Fibroblast of skin of back (primary cell): ENCODE measurements at places on chromosomes 11 and 22.

DNA sequence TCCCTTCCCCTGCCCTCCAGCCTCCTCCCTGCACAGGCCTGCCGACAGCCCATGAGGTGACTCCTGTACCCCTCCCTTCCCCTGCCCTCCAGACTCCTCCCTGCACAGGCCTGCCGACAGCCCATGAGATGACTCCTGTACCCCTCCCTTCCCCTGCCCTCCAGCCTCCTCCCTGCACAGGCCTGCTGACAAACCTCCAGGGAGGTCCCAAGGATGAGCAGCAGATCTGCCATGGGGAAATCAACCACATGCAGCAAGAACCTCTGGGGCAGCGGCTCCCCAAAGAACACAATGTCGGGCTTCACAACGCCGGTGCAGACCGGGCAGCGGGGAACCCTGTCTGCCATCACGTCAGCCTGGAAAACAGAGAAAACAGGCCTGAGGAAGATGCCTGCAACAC, 12.3 kb downstream of the SIRT3 start:
- no peak for DNase-seq

GRCh38 chr11:45812581-45813548, 7.9 kb downstream of the SLC35C1 start:
- no peak for DNase-seq

GRCh38 chr11:27013781-27014361, 20.0 kb downstream of the FIBIN start:
- DNase-seq, result peak; percentile 51

GRCh38 chr11:88098289-88098688, 77.0 kb downstream of the RAB38 start:
- no peak for DNase-seq

DNA sequence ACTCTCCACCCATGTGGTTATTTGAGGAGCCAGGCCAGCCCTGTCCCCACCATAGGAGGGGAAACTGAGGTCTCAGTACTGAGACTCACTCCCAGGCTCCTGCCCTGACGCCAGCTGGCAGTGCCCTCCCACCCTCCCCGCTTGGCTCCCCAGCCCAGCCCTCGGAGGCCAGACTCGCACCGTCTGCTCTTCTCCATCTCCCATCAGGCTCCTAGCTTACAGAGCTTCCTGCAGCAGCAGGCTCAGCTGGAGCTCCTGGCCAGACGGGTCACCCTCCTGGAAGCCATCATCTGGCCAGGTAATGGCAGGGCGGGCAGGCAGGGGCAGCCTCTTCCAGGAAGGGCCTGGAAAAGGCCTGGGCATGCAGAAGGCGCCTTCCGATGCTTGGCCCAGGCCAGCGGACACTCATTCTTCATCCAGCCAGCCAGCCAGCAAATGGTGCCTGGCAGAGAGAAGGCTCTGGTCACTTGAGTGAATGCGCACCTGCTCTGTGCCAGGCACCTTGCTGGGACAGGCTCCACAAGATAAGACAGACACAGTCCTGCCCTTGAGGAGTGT, 12.6 kb downstream of the RHBDD3 start:
- no peak for DNase-seq

DNA sequence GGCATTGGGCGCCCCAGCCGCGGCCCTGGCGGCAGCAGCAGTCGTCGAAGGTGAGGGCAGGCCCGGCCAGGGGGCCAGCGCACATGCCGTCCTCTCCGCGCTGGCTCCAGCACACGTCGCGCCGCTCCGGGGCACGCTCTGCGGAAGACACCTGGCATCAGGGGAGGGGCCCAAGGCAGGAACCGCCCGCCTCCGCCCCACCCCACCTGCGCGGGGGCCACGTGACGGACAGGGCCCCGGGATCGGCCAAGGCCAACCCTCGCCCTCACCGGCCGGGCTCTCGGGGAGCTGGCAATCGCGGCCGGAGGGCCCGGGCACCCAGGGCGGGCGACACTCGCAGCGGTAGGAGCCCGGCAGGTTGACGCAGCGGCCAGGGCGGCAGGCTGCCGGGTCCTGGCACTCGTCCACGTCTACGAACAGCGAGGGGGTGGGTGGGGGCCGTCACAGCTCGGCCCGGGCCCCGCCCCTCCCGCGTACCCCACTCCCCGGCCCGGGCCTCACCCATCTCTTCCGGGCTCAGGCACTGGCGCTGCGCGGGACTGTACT, 14.9 kb downstream of the SCYL1 start:
- no peak for DNase-seq

- no peak for DNase-seq
Measured at GRCh38 chr11:2114430-2115241, 24.6 kb downstream of the IGF2 start.

- peak; percentile 46 for DNase-seq
Measured at GRCh38 chr22:24105013-24105360, 76.3 kb upstream of the SUSD2 start.

DNA sequence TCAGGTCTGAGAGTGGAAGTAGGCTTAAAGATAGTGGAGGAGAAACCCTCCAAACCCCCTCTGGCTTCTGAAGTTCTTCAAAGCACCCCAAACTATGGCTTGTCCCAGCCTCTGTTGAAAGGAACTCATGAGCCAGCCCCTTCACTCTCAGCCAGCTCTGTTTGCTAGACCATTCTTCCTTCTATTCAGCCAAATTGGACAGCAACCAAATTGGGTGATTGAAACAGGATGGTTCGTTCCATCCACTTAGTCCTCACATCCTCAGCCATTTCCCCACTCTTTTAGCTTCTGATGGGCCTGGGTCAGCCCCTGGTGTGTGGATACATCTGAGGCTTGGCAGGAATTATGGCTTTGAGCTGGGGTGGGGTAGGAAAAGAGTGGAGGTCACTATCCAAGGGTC, 4.5 kb downstream of the HTR3A start:
- DNase-seq, result no peak
